Coronary artery (tissue), 2 donors: ENCODE measurements at places on chromosomes 6 and 20.

DNA sequence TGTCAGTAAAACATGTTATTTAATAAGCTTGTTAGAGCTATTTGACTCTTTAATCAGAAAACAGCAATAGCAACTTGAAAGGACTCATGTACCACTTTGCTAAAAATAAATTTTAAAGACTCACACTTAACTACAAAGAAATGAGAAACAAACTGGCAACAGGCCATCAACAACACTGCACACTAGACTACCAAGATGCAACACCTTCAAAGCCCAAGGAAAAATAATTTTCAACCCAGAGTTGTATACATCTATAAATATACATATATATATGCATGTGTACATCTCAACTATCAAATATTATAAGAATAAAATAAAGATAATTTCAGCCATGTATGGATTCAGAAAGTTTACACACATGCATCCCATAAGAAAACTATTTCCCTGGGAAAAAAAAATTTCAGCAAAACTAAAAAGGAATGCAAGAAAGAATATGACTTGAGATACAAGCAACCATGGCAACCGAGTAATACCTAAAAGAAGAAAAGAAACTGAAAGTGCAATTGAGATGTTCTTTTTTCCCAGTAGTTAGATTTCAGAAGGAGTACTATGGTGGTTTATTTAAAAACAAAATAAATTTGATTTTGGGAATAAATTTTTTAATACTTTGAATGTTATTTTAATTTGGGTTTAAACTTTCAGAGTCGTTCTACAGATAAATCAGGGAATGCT lies 303.8 kb downstream of the UBE3D start:
- DNase-seq, result no peak

- DNase-seq, result no peak
Observed at GRCh38 chr6:75084872-75085381, 120.9 kb downstream of the COL12A1 start.

DNA sequence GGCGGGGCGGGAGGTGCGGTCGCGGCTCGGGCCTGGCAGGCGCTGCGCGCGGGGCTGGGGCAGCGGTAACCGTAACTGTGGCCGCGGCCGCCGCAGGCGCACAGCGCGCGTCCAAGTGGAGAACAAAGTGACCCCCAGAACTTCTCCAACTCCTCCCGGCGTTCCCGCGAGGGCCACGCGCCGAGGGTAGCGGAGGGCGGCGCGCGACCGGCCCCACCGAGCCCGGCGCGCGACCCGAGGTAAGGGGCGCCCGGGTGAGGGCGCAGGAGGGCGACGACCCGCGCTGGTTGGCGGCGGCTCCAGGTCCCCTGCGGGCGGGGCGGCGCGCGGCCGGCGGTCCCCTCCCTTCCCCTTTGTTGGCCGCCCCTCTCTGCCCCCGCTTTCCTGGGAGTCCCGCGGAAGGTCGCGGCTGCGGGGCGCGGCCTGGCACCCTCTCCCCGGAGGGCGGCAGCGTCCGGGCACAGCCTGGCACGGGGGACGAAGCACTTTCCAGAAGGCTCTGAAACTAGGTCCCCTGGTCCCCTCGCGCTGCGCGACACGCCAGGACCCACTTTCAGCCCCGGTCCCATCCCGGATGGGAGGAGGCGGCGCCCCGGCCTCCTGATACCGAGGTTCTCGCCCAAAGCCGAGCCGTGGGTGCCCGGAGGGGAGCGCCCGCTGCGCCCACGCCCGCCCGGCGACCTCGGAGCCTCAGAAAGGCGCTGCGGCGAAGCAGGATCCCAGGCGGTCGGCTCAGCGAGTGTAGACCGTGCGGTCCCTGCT lies at the start of gene TIAM2:
Gene TIAM2, plus strand, starts transcription at position 62 of the 762 bp plus-strand sequence. CDS start 133,909 bp downstream, outside the sequence.
- DNase-seq, result no peak

GRCh38 chr6:139641376-139641775 lies 266.9 kb upstream of the CITED2 start:
- DNase-seq, result no peak

- no peak for DNase-seq
Observed at GRCh38 chr20:22339091-22339881, 245.1 kb downstream of the FOXA2 start.

DNA sequence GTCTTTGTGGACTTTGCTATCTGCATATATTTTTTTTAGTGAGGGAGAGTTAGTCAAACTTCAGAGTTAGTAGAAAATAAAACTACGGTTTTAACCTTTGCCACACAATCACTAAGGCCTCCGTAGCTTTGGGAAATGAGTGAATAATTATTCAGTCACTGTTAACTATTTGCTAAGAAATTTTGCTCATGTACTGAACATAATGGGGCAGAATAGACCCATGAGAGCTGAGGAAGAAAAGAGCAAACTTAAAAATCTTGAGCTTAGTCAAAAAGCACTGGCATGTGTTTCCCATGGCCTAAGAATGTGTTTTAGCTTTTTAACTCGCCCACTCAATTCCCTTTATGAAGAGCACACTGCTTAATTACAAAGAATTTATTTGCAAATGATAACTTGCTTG lies 60.4 kb upstream of the SUPT3H start:
- no peak for DNase-seq

GRCh38 chr20:59013959-59014608 lies 5.1 kb upstream of the TUBB1 start:
- DNase-seq, result no peak

DNA sequence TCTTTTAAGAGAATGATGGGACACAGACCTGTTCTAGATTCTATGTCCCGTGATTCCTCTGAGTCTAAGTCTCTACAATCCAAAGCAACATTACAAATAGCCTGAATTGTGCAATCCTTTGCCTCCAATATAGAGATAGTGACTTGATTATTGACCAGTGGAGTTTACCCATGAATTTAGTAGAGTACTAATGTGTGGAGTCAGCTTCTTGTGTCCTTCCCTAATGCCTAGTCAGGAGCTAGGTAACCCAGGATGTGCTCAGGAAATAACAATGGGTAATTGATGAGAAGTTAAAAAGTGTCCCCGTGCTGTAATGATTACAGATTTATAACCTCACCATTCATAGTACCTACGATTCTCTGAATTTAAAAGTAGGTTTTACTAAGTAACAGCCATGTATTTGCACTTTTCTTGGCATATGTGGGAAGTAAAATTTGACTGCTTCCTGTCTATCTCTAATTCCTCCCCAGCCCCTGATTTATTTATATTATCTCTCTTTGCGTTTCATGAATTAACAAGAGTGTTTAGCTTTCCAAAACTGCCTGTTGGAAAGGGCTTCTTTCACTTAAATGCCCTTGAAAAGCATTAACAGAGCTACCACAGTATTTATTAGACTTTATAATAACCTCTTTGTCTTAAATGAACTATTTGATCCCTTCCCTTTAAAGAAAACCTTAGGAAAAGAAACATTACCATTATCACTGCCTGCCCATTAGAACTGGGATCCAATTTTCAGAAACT lies 30.5 kb downstream of the NEDD9 start:
- no peak for DNase-seq

DNA sequence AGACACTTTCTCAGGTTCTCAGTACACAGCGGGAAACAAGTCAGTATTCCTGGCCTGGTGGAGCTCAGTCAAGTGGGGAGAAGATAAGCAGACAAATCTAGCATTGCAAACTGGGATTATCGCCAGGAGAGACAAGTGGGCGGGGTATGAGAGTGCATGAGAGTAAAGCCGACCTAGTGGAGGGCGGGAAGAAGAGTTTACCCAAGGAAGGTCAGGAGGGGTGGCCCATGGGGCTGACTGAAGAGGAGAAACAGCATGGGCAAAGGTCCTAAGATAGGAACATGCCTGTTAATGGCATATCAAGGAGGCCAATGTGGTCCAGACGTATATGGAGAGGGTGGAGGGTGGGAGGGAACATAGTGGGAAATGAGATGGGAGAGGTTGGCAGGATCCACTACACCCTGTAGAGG lies 12.4 kb upstream of the CSNK2A1 start:
- DNase-seq, result no peak

DNA sequence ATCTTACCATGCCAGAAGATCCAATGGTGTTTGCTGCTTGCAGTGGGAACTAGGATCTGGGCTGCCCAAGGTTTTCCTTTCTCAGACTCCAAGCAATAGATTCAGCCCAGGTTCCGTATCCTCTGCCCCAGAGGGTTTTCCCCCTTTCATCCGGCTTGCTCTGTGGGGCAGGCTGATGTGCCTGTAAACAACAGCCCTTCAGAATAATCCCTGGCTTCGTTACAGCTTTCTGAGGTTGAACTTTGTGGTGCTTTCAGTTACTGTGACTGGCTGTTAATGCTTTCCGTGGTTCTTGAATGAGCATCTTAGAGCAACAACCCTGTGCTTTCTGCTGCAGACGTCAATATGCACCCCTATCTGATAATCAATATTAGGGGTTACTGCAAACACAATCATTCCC lies 400.4 kb downstream of the BTBD3 start:
- no peak for DNase-seq

DNA sequence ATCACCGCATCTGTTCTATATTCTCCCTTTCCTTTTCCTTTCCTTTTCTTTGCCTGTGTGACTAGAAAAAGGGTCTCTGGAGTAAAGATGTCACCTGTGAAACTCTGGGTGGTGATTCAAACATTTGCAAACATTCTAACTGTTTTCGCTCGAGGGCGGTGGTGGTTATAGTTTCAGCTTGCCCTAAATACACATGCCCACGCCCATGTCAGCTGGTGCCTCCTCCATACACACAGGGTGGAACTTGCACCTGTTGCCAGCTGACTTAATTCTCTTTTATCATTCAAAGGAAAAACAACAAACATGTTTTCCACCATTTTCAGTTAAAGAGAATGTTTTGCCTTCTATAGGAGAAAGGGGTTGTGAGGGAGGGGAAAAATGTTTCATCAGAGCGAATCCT lies 381.9 kb upstream of the ARID1B start:
- DNase-seq, result no peak

DNA sequence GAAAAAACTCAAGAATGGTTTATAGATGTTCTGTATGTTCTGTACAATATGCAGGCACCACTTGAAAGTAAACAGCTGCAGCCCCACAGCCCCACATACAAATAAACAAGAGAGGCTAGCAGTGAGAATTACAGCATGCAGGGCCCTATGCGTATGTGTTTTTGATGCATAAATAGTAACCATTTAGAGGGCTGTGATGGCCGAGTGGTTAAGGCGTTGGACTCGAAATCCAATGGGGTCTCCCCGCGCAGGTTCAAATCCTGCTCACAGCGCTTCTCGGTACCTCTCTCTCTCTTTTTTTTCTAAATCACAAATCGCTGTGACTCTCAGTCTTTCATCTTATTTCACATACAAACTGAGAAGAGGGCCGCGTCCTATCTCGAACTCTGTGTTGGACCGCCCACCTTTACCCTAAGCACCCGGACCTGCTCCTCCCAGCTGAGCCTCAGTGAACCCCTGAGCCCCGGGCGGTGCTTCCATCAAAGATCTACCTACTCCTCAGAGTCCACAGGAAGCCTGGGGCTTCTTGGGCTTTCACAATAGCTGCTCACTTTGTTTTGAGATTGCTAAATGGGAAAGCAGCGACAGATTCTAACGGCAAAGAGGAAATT lies 37.7 kb upstream of the PRSS16 start:
- DNase-seq, result no peak

DNA sequence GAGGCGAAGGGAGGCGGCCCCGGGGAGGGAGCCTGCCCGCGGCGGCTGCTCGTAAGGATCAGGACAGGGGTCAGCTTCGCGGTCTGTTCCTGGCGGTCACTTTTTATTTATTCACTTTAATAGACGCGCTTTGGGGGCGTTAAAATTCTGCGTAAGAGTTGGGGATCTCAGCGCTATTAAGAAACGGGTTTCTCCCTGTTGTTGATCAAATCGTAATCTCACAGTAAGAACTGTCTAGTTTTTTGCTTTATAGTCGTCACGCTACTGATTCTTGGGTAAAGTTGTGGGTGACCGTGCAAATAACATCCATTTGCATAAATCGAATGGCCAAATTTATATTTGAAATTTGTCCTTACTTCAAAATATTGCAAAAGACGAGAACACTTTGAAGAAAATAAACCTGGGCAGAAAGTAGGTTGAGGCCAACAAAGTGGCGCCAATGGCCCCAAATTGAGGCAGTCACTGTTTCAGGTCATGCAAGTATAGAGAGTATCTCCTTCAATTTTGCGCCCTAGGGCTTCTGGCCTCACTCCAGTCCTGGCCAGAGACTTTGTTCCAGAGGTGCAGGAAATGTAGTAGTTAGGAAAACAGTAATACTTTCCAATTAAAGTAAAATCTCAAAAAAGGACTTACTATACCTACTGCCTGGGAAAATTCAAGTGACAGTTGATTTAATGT lies 963 bp upstream of the RMND1 start:
- no peak for DNase-seq

DNA sequence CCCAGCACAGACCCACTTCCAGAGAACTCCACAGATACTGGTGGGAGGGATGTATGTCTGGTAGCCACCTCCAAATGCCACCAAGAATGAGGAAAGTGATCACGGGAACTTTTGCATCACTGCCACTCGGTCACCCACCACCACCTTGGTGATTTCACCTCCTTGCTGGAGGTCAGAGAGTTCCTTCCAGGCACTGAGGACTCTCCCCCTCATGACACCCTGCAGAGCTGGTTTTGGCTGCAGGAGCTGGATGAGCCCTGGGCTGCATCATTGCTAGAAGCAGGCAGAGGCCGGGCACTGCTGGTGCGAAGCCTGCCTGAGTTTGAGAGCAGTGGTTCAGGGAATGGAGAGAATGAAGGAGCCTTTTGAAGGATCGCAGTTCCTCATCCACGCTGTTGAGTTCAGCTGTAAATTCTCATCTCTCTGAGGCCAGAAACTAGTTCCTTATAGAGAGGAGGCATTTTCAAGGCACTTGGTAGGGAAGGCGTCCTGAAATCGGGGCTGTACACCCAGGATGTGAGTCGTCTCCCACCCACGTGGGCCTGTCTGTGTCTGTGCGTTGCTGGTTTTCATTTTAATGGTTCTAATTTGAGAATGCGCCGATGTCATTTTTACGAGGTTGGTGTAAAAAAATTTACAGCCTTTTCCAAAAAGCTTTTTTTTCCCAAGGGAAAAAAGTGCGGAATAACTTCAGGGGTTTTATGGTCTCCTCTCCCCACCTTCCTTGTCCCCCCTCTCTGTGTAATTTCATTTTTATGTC lies 25.0 kb downstream of the FOXP4 start:
- no peak for DNase-seq

- DNase-seq, result no peak
Observed at GRCh38 chr6:158018041-158018771, 36.5 kb downstream of the SYNJ2 start.

GRCh38 chr6:139027620-139028182 lies 844 bp upstream of the ABRACL start:
- DNase-seq, result no peak

- DNase-seq, result no peak
Observed at GRCh38 chr6:35969646-35970045, 48.7 kb upstream of the SRPK1 start.

DNA sequence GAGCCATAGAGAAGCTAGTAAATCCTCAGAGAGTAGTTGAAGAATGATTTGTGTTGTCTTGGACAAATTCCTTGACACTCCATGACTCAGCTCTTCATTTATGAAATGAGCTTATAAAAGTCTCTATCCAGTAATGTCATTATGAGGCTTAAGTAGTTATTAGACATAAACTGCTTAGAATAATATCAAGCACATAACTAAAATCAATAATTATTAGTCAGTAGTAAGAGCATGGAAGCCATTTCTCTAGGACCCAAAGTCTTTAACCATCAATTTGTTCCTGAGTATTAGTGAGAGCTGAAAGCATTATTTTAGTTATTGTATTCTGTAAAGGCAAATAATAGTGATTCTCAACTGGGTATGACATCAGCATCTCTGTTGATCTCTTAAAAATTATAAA lies 1140.2 kb downstream of the HACE1 start:
- no peak for DNase-seq

- DNase-seq, result no peak
Observed at GRCh38 chr6:109738255-109738654, 47.2 kb downstream of the FIG4 start.
